NCI-H524 treated with DMSO at 0.1 percent for 48 hours (cell line): ENCODE measurements at places on chromosomes 4 and X.

DNA sequence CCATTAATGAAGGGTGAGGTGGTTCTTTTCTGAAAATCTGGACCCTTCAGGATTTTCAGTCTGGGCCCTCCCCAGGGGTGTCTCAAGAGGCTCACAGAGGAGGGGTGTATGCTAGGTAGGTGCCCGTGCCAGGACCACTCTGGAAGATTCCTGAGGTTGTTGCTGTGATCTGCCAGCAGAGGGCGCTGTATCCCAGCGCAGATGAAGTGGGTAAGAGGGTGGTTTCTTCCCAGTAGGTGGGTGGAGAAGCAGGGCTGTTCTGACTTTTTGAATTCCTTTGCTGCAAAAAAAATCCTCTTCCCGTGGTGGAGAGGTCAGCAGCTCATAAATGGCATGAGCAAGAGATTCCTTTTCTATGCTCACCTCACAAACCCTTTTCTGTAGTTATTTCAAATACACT is 51.1 kb downstream of the SCML1 start:
- DNase-seq, result no peak

DNA sequence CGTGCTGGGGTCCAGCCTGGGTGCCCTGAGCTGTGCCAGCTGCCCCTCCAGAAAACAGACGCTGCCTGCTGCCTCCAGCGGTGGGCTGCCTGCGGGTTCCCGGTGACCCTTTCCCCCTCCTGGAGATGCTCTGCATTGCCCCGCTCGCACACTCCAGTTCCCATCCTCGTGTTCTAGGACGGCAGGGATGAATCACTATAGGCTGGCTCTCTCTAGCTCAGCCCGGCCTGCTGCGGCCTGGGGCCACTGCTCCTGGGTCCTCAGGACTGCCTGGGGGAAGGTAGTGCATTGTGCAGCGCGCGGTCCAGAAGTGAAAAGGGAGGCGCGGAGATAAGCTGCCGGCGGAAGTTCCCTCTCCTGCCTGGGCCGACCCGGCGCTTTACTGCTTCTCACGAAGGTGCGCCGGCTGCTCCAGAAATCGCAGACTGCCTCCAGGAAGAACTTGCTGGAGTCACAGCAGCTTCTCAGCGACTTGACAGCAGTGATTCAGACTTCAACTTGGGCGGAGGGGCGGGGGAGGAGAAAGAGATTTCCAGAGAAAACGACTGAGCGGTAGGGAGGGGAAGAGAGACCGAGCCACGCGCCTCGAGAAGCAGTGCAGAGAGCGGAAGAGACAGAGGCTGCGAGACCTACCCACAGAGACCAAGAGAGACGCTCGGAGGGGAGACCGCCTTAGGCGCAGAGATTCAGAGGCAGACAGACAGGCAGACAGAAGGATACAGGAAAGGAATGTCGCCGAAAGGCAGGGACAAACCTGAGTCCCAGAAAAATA is 6.7 kb upstream of the MSX1 start:
- DNase-seq, result no peak

DNA sequence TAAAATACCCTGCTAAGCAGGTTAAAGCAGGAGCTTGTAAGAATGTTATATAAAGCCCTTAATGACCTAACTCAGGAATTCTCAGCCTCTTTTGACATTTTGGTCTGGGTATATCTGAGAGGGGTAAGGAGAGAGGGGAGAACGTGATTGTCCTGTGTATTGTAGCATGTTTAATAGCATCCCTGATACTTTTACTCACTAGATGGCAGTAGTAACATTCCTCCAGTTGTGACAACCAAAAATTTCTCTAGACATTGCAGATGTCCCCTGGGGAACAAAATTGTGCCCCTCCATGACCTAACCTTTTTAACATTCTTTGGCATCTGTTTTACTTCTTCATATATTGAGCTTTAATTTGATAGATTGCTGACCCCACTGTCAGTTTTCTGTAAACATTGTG is 17.9 kb downstream of the SMARCA5 start:
- DNase-seq, result no peak

- no peak for DNase-seq
Measured at GRCh38 chrX:154369449-154370299, 4.8 kb downstream of the FLNA start.

- no peak for DNase-seq
Measured at GRCh38 chr4:129532573-129532972, 436.6 kb downstream of the C4orf33 start.

GRCh38 chrX:96314985-96315384 is 369.7 kb upstream of the DIAPH2 start:
- DNase-seq, result no peak

DNA sequence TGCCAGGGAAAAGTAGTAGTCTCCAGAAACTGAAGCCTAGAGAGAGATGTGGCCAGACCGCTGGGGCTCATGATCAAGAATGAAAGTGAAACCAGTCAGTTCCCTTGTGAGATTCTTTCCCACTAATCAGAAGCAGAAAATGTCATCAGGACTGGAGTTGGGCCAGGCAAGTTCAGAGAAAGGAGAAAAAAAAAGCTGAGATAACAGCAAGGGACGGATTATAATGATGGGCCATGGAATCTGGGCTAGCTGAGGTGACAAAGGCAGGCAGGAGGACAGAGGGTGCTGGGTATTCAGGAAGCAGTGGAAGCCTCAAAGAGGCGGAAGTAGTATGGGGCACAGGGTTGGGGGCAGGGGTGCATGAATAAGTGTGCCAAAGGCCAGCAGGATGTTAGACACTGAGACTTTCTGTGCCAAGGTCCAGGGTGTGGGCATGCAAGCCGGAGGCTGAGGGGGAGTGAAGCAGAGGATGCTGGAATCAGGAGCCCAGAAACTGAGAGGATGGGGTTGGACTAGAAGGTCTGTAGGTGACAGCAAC is 2.5 kb downstream of the CXorf38 start:
- DNase-seq, result no peak

DNA sequence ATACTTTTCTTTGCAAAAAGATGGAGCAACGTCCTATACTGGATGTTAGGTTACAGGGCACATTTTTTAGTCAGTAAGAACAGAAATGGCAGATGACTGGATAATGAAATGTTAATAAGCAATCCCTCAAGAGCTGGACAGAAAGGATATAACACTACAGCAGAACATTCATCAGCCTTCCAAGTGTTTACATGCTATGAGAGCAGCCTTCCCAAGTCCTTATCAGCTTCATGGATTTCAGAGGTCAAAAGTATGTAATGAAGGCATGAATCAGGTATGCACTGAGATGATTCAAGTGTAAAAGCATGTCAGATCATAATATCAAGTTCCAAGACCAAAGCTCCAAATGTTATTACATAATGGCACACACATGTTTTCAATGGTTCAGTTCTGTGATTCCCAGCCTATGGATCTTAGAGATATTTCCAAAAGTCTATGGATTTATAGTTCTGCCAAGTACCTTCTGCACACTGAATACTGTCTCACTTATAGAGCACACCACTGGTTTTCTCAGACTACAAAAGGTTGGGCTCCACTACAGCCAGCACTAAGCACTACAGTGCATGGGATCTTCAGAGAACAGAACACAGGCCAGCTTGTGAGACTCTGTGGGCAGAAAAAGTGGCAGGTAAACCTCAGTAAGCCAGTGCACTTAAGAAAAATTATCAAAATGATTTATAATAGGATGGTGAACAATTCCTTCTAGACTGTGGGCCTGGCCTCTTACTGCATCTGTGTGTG is 49.2 kb downstream of the GPC4 start:
- no peak for DNase-seq

GRCh38 chr4:7403001-7403400 is 31.7 kb downstream of the PSAPL1 start:
- no peak for DNase-seq

DNA sequence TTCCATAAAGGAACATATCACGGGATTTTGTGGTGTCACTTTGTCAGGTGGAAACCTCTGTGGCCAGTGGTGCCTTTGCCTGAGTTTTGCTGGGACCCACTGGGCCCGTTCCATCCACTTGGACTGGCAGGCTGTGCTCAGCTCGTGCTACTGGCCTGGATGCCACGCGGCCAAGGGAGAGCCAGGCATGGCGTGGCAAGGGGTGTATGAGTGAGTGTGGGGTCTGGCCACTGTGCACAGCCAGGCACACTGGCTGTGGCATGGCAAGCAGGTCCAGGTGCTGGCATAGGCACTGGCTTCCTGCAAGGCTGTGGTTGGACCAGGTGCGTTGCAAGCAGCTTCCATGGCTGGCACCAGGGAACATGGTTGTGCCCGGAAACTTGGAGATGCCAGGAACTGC is 60.8 kb downstream of the TBCK start:
- no peak for DNase-seq

DNA sequence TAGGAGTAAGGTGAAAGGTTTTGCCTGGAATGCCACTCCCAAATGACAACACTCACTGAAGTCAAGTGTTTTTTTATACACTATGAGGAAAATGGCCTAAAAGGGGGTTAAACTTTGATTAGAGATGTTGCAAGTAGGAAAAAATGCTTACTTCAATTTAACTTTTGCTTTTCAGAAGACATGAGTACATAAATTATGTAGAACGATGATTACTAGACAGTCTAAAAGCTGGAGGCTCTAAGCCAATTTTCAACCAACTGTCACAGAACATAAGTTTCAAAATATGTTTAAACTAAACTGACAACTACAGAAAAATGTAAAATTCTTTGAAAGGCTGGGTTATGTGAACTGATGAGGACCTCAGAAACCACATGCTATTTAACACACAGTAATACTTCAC is 83.4 kb downstream of the SHISA3 start:
- DNase-seq, result no peak

GRCh38 chrX:103254171-103254824 is 657 bp downstream of the TCEAL8 start:
- no peak for DNase-seq

- no peak for DNase-seq
Measured at GRCh38 chrX:154458116-154458953, at the start of gene PLXNA3. TSS of gene PLXNA3 (plus strand) at chrX:154458281. CDS start at chrX:154460184, 1,903 bp downstream.

- no peak for DNase-seq
Measured at GRCh38 chrX:56800307-56800706, 71.3 kb downstream of the NBDY start.

GRCh38 chr4:65510976-65511375 is 159.3 kb downstream of the EPHA5 start:
- DNase-seq, result no peak

- DNase-seq, result no peak
Measured at GRCh38 chr4:123622572-123622971, 226.0 kb downstream of the SPRY1 start.

- DNase-seq, result no peak
Measured at GRCh38 chr4:94306713-94307112, 35.9 kb downstream of the HPGDS start.
